BE2C (cell line): ENCODE measurements at places on chromosomes 7 and 10.

DNA sequence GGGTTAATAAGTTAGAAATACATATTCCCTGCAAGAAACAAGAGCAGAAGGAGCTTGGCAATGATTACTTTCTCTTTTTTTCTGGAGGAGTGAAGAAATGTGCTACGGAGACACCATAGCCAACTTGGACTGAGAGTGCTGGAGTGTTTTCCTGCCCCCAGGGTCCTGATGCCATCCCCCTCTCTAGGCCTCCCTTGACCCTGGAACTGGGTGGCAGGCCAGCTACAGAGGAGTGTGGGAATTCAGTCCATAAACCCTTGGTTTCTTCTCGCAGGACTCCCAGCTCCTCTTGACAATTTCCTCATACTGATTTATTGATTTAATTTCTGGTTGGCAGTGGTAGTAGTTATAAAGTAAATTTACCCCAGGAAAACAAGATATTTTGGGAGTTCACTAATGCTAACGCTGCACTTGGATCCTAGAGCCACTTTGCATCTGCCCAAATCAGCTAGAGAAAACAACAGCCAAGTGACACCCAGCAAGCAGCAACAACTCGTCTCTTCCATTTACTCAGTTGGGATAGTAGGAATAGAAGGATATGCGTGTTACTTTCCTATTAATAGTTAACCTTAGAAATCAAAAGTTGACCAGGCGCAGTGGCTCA lies 76.4 kb upstream of the CELF2 start:
- DNase-seq, result no peak

GRCh38 chr10:22334414-22335172 lies 10.7 kb upstream of the SPAG6 start:
- no peak for DNase-seq

- no peak for DNase-seq
These were observed 119.0 kb downstream of the OAT start for GRCh38 chr10:124299696-124300095.

- DNase-seq, result no peak
These were observed 90.6 kb upstream of the OIT3 start for GRCh38 chr10:72802763-72803505.

DNA sequence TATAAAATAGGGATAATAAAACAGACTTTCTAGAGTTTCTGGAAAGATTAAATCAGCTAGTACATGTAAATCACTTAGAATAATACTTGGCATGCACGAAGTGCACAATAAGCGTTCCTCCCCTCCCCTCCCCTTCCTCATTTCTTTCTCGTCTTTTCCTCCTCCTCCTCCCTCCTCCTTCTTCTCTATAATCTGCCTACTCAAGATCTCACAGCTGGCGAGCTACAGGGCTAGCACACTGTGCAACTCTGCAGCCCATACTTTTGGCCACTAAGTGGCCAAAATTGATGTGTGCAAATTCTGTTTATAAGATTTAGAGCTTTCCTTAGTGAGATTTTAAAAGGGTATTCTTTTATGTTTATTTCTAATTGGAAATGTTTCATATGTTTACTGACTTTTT lies 565.3 kb downstream of the PHTF2 start:
- no peak for DNase-seq

- DNase-seq, result no peak
These were observed 3.7 kb downstream of the PURB start for GRCh38 chr7:44881610-44882009.

DNA sequence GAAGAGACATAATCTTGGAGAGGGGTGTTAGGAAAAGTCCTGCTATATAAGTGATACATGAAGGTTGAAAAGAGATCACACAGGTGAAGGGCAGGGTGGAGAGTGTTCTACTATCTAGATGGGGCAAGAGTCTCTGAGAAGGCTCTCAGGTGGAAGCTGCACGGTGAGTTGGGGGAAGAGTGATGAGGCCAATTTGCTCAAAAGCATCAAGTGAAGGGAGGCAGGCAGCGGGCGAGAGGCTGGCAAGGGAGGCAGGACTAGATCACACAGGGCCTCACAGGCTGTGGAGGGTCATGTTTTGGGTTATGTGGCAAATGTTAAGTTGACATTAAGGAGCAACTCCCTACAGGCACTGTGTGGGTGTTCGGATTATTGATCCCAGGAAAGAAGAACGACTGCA lies 2.6 kb upstream of the COL17A1 start:
- DNase-seq, result no peak

GRCh38 chr10:1171182-1171581 lies 115.0 kb downstream of the WDR37 start:
- no peak for DNase-seq

- peak; percentile 66 for DNase-seq
These were observed 657 bp downstream of the HACD1 start for GRCh38 chr10:17616403-17617030.

GRCh38 chr7:51636503-51636902 lies 319.9 kb upstream of the COBL start:
- no peak for DNase-seq

- no peak for DNase-seq
These were observed 71.7 kb downstream of the LYZL2 start for GRCh38 chr10:30557884-30558283.

DNA sequence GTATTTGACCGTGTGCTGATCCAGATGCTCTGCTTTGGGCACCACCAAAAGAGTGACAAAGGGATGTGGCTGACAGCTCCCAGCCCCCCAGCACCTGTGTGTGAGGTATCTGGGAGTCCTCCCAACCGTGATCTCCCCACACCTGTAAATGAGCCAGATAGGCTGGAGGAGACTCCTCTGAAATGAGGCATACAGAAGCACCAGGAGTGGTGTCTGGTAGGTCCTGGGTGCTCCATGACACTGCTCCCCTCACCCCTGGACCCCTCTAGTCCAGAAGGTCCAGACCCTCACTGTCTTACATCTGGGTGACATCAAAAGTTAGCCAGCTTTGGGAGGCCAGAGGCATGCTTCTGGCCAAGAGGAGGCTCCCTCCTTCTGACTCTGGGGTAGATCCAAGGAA lies 20.0 kb upstream of the DRGX start:
- DNase-seq, result no peak

DNA sequence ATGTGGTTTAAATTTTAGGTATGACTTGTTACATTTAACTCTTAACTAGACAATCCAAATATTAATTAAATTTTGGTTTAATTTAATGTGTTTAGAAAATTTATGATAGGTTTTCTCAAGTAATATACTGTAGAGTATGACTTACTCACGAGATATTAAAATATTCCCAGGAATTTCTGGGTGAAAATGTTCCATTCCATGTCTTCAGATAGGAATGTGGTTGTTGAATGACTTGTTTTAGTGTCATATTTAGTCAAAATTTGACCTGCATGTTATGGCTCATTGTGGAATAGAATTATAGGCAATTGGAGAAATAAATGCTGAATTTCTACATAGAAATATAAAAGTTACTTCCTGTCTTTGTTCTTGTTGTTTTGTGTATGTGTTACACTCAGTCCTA lies 46.7 kb downstream of the SHOC2 start:
- DNase-seq, result no peak

DNA sequence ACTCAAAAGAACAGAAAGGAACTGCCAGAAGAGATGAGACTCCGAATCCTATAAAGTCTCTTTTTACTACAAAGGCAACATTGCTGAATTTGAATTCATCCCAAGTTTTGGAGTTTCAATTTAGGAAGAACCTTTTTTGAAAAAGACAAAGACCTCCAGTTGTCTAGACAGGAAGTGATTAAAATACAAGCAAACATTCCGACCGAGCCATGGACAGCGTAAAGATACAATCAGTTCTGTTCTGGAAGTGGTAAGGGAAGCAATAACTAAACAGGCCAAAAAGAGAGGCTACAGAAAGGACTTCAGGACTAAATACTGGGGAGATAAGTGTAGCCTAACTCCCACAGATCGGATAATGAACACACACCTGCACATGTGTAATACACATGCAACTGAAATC lies 101.0 kb downstream of the SMURF1 start:
- DNase-seq, result no peak

DNA sequence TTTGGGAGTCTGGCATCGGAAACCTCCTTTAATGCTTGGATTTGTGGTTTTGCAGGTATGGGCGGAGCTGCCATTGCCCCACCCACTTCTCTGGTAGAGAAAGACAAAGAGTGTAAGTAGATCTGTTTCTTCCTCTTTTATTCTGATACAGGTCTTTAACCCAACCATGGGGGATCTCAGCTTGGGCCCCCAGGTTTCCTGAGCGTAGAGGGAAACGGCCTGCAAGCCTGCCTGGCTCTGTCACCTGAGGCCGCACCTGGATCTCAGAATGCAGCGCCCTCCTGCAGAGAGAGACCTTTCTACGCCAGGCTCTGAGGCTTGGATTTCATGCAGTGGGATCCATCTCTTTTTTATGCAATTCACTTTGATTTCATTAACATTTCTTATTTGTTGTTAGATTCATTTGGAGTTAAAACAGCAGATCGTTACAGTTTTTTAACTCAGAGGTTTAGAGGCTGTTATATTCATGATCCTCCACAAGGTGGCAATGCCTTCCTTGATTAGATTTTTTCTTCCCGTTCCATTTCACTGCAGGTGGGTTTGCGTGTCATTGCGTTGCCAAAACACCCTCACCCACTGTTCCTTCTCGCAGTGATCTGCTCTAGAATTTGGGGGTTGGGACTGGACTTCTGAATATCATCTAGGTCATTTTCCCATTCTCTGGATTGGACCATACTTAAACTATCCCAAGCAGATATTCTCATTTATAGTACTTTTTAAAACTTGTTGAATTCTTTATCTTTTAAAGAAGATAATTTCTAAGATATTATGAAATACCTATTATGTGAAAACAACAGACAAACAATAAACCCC lies 20.0 kb downstream of the RBM17 start:
- no peak for DNase-seq
